ENCODE measurements at places on chromosomes 16 and 17.

GRCh38 chr17:65967372-65967771, 224.6 kb downstream of the CEP112 start:
- DNase-seq = no peak

DNA sequence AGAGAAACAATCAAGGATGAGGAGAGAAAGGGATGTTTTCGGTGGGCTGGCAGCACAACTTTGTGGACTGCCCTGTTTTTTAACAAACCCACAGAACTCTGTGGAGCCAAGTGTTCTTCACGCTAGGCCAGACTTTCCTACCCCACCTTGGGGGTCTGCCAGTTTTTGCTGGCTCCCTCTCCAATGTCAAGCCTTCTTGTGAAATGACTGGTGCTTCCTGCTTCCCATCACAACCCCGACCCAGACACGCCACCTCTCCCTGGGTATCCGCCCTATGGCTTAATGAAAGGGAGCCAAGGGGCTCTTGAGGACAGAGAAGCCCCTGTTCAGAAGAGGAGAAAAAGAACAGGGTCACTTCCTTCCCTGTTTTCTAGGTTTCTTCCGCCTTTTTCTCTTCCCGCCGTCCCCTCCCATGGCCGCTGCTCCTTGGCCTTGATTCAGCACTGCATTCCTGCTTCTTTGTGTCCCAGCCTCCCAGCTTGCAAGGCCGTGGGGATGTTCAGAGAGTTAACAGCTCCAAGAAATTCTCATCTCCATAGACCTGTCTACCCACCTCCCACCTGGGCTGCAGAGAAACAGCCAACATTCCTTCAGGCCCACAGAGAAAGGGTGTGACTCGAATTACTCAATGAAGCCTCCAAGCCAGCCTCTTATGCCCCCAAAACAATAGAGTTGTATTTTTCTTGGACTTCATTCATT, 16.5 kb upstream of the SOX9 start:
- no peak for DNase-seq

- peak; percentile 76 for DNase-seq
Observed at GRCh38 chr16:77674888-77675287, 47.4 kb upstream of the NUDT7 start.

DNA sequence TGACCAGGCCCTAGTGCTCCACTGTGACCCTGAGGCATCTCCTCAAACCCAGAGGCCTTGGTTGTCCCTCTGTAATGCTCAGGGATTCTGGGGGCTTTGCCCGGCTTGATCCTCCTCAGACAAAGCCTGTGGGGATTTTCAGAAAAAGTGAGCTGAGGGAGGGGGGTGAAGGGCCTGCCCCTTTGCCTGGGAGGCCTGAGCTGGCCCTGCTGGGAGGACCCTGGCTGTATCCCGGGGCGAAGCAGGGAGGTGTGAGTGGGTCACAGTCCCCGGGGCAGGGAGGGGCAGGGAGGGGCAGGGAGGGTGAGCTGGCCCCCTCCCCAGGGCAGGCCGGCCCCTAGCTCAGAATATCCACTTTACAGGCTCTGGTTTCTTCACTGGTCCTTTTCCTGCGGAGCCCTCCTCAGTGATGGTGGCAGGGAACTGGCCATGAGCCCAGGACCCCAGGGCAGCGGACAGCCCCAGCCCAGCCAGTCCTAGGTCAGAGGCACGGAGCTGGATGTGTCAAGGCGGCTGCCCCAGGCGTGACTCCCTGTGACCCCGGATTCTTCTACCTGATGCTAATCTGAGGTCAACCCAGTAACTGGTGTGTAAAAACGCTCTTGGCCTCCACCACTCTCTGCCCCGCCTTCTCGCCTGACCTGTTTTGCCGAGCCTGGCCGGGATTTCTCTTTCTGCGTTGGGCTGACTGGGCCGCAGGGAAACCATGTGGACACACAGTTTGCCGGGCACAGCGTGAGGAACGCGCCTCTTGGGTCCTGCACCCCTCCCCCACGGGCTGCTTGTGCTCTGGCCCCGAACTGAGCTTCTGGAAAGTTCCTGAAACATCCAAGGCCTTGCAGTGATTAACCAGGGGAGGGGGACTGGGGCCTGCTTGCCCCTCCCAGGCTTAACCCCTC, 5.8 kb upstream of the FASN start:
- DNase-seq = no peak

DNA sequence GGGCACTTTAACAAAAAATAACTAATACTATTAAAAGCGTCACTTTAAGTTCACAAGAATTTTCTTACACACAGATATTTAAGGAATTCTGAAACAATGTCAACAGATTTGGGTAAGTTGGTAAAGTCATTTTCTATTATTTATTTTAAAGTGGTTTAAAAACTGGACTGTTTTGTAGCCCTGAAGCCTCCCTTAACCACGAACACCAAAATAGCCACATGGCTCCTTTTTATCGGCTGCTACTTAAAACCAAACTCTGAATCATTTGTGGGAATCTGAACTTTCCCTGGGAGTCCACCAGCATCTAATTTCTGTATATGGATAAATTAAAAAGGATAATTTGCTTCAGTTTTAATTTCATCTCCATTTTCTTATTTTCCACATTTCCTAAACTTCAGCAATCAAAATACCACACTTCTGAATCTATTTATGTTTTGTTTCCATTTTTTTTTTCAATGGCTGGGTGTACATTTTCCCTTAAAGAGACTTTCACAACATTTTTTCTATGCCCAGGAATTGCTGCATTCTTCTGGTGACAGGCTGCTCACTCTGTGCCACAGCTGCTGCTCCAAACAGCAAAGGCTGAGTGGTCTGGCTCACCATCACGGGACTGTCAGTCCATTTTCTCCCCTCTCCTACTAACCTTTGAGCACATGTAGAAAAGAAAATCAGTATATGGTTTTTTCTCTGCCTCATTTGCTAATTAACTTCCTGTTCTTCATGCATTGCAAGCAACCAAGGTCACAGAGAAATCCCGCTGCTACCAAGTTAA, 255.5 kb upstream of the KCNJ16 start:
- DNase-seq = peak; percentile 82
